ENCODE measurements at places on chromosomes 7 and 10. TPM values are rescaled to one million over a fixed set of nuclear protein-coding genes. Genes with fewer than 3 reads are reported as not detected.

Gene JMJD1C
- 58.8 TPM for total RNA-seq

Gene SAP25
- total RNA-seq, result 2.0 TPM

Gene C7orf57
- 9.1 TPM for total RNA-seq

Gene CALML3
- total RNA-seq, result 0.78 TPM

Gene EGR2
- 0.41 TPM for total RNA-seq

Gene MYPN
- 0.13 TPM for total RNA-seq

Gene SYPL1
- 83.7 TPM for total RNA-seq

Gene NUDT13
- 4.1 TPM for total RNA-seq

Gene GRM3
- not detected for total RNA-seq

Gene MYL10
- total RNA-seq, result not detected

Gene PON3
- not detected for total RNA-seq

Gene FRAT1
- 3.3 TPM for total RNA-seq

Gene PRR15
- total RNA-seq, result 2.1 TPM

Gene ACTL6B
- not detected for total RNA-seq

Gene STEAP1
- 3.2 TPM for total RNA-seq

Gene AGAP9
- total RNA-seq, result 7.3 TPM

Gene SYNPO2L
- total RNA-seq, result 0.67 TPM

Gene BTBD16
- total RNA-seq, result not detected

Gene TRIM73
- 1.3 TPM for total RNA-seq

Gene IDI2
- total RNA-seq, result not detected

Gene TLX1
- 2.8 TPM for total RNA-seq

Gene CDC14C
- total RNA-seq, result not detected

Gene LRRC61
- 3.9 TPM for total RNA-seq

Gene ACSM6
- 0.23 TPM for total RNA-seq

Gene PDZD7
- 6.9 TPM for total RNA-seq

Gene CUZD1
- total RNA-seq, result 1.9 TPM
